Skeletal muscle cell (primary cell): ENCODE measurements at places on chromosomes 5 and 9.
A peak's percentile ranks its signal among the peaks of the same experiment; 100 is the strongest.

- no peak for DNase-seq
Observed at GRCh38 chr5:170749911-170750431, 33.6 kb upstream of the GABRP start.

- DNase-seq: no peak
Observed at GRCh38 chr9:86695910-86696424, 251.3 kb downstream of the GAS1 start.

GRCh38 chr9:27427272-27427643, 96.8 kb upstream of the IFNK start:
- peak; percentile 23 for DNase-seq

DNA sequence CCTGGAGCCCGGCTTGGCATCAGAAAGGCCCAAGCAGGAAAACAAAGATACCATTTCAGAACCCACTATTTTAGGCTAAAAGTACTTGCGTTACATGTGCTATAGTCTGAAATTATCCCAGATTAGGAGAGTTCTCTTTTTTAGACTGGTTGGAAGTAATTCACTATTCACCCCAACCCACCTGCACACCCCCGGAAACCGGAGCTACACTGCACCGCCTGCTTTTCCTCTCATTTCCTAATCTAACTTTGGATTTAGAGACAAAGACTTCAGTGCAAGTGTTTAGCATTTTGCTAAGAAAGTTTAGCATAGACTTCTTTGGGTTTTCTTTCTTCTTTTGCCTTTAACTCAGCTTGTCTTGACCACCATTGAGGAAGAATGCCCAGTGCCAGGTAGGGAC, 79.2 kb downstream of the SECISBP2 start:
- no peak for DNase-seq

DNA sequence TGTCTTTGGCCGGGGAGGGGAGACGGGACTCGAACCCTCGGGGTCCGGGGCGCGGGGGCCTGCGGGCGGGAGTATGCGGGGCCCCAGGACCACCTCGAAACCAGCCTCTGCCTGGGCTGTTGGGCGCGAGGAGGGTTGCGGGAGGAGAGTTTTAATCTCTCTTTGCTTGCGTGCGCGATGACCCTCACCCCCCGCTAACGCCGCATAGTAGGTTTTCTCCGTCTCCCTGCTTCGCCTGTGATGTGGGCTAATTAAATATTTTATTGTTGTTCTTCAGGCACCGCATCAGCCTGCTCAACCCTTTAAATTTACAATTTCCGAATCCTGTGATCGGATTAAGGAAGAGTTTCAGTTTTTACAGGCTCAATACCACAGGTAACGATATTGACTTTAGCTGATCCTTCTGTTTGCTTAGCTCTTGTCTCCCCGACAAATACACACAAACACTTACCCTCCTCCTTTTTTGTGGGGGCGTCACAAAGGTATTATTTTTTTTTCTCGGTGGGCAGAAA, 1.7 kb downstream of the TLE4 start:
- no peak for DNase-seq

DNA sequence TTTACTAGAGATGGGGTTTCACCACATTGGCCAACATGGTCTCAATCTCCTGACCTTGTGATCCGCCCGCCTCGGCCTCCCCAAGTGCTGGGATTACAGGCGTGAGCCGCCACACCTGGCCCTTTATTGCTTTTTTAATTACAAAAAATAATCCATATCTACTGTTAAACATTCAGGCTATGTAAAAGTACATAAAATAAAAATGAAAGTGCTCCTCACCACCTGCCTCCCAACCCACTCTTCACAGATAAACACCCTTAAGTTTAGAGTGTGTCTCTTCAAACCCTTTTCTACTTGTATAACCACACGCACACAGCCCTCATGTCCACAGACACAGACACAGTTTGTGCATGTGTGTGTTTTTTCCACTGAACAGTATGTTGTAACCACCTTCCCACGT, 16.7 kb downstream of the TSC1 start:
- no peak for DNase-seq

- no peak for DNase-seq
Observed at GRCh38 chr9:23821375-23822181, 4.5 kb downstream of the ELAVL2 start.

DNA sequence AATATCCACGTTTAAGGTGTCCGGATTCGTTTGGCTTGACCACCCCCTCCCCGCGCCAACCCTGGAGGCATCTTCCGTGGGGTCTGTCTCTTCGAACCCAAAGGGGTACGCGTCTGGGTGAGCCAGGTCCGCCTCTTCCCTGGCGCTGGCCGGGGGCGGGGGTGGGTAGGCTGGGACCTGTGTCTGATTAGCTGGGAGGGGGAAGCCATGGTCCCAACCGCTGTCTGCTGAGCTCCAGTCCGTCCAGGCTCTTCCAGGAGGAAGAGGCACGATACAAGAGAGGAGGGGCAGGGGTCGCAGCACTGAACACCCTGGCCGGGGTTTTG, at the start of gene LVRN:
Gene LVRN (plus strand): TSS at position 237 of the 326 bp plus-strand sequence. CDS start 143 bp downstream, outside the sequence.
- no peak for DNase-seq

- no peak for DNase-seq
Observed at GRCh38 chr9:131516930-131517329, 14.1 kb downstream of the UCK1 start.
